ENCODE measurements at places on chromosomes 7 and 10. TPM values are rescaled to one million over a fixed set of nuclear protein-coding genes. Genes with fewer than 3 reads are reported as not detected.

GRCh38 chr7:75814407-75814947, 871 bp upstream of the CCL24 start:
- DNase-seq: no peak

DNA sequence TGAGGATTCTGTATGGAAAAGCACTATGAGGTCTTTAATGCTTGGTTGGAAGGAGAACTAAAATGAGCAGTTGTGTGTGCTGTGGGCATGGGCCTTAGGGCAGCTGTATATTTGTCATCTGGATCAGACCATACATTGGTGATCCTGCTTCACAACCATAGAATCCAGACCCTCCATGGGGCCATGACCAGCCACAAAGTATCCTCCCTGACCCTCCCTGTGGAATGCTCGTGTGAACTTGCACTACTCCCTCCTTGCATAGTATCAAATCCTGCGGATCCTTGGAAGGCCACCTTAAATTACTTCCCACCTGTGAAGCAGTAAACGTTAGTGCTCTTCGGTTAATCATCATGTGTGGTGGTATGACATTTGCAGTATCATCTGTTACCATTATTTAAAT, 67.1 kb downstream of the BMPR1A start:
- no peak for DNase-seq

DNA sequence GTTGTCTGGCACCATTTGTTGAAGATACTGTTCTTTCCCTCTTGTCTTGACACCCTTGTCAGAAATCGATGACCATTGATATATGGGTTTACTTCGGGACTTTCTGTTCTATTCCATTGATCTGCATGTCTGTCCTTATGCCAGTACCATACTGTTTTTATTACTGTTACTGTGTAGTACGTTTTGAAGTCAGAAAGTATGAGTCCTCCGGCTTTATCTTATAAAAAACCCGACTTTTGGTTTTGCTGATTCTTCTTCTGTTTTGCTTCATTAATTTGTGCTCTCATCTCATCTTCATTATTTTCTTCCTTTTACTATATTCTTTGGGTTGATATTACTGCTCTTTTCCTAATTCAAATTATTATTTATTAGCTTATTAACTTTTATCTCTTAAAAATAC, 52.4 kb downstream of the MAPK8 start:
- DNase-seq: no peak

DNA sequence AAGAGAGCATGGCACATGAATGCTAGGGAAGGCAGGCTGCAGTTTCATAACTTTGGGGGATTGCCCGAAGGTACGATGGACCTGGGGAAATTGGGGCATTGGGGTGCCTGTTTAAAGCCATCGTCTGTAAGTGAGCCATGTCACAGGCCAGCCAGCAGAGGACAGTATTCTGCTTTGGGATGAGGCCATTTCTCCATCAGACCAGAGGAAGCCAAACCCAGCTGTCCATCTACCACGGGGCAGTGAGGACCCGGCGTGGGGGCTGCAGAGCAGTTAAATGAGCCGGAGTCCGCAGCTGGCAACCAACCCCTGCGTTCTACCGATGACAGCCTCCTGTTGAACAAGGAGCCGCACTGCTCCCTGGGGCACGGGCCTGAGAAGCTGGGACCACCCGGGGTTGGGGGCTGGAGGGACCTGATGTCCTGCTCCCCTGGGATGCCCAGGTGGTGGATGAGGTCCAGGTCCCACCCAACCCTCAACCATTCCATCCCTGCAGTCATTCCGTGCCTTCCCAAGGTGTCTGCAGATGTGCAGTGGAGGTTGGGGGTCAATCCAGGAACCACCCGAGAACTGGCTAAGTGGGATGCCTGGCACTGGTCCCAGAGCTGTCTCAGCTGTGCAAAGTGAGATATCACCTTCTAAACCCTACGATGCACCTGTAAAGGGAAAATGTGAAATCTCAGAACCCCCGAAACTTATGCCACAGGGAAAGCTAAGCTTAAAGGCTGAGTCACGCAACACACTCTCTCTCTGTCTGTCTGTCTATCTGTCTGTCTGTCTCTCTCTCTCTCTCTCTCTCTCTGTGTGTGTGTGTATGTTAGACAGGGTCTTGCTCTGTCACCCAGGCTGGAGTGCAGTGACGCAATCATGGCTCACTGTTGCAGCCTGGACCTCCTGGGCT, 12.1 kb upstream of the RHBDD2 start:
- DNase-seq: peak; percentile 77

DNA sequence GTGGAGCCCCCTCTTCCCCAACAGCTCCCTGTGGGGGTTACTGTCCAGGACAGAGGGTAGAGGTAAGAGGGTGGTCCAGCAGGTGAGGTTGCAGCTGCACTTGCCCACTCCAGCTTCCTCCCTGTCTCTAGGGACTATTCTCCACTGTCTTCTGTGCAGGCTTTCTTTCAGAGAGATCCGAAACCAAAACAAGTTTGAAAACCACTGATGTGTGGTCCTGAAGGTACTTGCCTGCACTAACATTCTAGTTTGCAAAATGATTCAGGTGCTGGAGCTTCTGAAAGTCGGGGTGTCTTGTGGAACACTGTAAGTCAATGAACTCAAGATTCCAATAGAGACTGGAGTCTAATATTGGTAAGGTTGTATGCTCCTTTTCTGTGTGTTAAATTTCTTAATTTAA, 63.1 kb downstream of the BLNK start:
- no peak for DNase-seq

Gene SCART1
- 1.3 TPM for total RNA-seq

Gene ADIRF
- total RNA-seq: 142 TPM

- DNase-seq: no peak
Observed at GRCh38 chr10:114352653-114353298, 51.5 kb downstream of the AFAP1L2 start.

DNA sequence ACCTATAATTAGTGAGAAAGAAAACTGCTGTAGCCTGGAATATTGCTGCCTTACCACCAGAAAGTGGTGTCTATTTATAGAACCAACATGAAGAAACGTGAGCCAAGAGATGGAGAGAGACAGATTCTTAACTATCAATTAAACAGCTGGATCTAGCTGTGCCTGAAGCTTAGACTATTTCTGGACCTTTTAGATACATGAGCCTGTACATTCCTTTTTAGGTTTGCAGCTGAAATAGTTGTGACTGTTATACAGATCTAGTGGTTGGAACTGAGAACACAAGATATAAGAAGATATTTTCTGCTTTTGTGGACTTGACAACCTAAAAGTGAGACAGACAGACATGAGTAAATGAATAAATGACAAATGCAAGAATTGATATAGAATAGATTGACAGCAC, 73.4 kb downstream of the CDK14 start:
- no peak for DNase-seq

Gene UCMA
- not detected for total RNA-seq

Gene CUZD1
- total RNA-seq: 0.50 TPM

DNA sequence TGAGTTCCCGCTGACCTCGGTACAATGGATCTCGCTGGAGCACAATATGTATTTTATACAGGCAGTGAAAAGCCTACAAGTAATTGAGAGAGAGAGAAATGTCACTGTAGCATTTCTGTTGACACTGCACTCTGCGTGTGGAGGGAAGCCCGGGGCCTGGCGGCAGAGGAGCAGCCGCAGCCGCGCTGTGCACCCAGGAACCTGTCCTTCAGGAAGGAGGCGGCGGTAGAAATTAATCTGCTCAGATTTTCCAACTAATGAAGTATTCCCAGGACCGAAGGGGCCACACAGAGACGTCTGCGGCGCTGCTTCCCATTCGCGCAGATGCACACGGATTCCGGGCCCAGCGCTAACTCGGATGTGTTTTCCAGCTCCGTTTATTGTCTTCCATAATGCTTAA, 170.1 kb downstream of the EBF3 start:
- no peak for DNase-seq

GRCh38 chr7:33854178-33854577, 51.2 kb upstream of the BMPER start:
- peak; percentile 94 for DNase-seq

DNA sequence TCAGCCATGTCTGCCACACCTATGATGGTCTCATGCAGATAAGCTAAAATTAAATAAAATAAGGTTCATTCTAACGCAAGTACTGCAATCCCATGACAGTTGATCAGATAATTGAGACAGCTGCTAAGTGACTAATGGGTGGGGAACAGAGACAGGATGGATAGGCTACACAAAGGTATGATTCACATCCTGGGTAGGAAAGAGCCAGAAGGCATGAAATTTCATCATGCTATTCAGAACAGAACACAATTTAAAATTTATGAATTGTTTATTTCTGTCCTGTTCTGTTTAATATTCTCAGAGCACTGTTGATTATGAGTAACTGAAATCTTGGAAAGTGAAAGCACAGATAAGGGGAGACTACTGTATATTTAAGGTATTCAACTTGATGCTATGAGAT, 381.8 kb upstream of the SORCS1 start:
- DNase-seq: peak; percentile 58

DNA sequence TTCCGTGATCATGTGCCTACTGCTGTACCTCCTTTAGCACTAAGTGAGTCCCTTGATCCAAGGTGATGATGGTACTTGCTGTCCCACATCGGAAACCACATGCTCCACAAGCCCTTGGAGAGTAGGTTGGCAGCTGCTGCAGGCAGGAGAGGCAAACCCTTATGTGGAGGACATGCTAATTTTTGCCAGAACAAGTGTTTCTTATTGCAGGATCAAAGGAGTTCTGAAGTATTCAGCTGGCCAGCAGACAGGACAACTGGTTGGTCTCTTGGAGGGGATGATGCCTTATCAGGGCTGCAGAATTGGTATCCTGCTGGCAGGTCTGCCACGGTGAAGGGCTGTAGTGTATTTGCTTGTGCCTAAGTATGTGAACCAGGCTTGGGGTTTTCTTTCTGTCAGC, 36.8 kb downstream of the NACAD start:
- DNase-seq: no peak

GRCh38 chr7:77426521-77427051, 10.4 kb upstream of the GSAP start:
- peak; percentile 50 for DNase-seq

DNA sequence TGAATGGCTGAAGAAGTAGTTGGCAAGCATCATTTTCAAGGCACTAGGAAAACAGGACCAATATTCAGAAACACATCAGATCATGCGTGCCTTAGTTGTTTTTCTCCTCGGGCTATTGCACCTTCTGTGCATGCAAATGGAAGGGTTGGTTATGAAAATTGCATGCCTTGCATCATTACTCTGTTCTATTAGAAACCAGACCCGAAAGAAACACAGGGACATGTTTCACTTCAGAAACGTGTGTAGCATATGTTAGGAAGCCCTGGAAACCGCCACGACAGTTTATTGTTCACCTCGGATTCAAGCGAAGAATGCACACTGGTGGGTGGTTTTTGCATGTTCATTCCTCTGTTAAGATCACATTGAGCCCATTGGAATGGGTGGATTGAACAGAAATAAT, 214.7 kb downstream of the FRMD4A start:
- no peak for DNase-seq

DNA sequence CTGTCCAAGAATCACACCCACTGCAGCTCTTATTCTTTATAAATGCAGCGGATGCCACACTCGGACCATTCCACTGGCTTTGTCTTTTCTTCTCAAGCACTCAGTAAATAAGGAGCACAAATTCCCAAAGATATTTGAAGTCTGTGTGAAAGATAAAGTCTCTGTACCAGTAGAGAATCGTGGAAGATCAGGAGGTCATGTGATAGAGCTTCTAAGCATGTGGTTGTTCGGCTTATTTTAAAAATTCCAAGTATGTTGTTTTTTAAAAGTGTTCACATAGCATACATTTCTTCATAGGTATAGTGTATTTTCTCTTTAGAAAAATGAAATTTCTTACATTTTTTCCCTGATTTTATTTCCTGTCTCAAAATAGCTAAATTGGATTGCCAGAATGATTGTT, 75.8 kb downstream of the NOC3L start:
- DNase-seq: no peak

- no peak for DNase-seq
Observed at GRCh38 chr10:76697923-76698322, 939.7 kb downstream of the KCNMA1 start.

GRCh38 chr7:132759482-132760243, 183.4 kb upstream of the PLXNA4 start:
- DNase-seq: no peak

DNA sequence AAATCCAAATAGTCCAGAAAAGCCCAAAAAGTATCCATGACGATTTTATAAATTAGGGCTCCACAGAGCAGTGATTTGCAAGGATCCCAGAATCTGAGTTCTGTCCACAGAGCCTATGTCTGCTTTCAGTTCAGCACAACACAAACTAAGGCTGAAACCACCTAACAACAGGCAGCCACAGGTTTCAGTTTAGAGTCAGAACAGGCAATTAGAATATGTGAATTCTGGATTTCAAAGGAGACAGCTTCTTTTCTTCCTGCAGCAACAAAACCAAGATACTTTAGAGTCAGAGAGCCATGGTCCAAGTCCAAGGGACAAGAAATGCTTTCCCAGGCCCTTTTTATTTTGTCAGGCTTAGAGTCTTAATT, 23.6 kb downstream of the IFIT3 start:
- peak; percentile 43 for DNase-seq

Gene EVX1
- not detected for total RNA-seq

Gene CPN1
- total RNA-seq: not detected

DNA sequence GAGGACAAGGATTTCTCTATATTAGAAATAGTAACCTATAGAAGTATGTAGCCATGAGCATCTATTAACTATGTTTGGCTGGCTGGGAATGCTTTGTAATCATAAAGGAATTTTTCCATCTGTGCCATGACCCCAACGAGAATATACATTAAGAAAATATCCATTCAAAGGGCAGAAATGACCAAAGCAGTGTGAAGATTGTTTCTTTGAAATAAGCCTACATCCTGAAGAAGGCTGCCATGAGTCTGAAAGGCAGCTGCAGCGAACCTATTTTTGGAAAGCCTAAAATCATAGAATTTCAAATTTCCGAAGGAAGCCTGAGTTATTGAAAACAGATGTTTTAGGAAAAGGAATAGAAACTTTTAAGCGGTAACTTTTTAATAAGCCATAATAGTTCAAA, 244.2 kb upstream of the FOXK1 start:
- DNase-seq: no peak

Gene CAMK2B
- 0.26 TPM for total RNA-seq

GRCh38 chr10:77548157-77548556, 89.5 kb downstream of the KCNMA1 start:
- DNase-seq: no peak

DNA sequence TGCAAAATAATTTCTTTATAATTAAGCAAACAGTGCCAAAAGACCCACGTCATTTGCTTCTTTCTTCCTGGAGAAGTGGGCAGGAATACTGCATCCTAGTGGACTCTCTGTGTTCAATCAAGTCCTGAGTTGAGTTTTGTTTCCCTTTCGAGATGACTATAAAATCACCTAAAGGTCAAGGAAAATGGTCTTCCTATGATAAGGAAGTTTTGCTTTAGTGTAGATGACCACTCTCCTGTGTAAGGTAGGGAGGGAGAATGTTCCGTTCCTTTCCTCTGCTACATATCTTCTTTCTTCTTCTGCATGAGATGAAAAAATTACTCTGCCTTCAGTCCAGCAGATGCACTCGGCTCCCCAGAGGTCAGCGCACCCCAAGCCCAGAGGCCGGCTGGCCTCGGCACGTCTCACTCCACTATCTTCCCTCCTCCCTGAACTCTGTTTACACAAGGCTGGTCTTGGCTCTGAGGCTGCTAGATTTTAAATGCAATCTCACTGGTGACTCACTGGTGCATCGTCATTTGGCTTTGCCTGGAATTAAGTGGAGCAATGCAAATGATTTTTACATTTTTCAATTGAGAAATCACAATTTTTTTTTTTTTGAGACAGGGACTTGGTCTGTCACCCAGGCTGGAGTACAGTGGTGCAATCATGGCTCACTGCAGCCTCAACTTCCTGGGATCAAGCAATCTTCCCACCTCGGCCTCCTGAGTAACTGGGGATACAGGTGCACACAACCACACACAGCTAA, 18.6 kb upstream of the VDAC2 start:
- DNase-seq: peak; percentile 98

- DNase-seq: no peak
Observed at GRCh38 chr7:125256446-125256845, 326.8 kb upstream of the POT1 start.

Measured in fibroblast of lung (primary cell).